Kasumi-1 (cell line): ENCODE measurements at places on chromosomes 2 and 18.

DNA sequence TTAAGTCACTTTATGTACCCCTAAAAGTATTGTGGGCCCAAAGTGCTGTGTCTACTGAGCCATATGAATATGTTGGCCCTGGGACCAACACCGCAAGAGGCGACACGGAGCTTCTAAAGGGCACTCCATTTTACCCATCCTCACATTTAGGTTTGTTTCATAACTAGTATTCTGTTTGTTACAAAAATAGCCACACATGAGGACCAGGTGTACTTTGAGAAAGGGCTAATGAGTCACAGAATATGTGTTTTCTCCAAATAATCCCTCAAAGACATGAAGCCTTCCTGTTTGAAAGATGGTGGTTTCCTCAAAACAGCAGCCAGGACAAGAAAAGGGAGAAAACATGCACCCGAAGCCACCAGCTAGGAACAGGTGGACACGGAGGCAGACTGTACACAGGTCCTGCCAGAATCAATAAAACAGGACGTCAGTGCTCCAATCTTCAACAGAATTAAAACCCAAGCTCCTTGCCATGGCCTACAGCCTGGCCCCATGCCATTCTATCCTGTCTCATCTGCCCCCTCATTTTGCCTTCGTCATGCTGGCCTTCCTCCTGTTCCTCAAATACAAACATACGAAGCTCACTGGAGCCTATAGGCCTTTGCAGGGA, 21.8 kb upstream of the GRB14 start:
- DNase-seq = no peak

DNA sequence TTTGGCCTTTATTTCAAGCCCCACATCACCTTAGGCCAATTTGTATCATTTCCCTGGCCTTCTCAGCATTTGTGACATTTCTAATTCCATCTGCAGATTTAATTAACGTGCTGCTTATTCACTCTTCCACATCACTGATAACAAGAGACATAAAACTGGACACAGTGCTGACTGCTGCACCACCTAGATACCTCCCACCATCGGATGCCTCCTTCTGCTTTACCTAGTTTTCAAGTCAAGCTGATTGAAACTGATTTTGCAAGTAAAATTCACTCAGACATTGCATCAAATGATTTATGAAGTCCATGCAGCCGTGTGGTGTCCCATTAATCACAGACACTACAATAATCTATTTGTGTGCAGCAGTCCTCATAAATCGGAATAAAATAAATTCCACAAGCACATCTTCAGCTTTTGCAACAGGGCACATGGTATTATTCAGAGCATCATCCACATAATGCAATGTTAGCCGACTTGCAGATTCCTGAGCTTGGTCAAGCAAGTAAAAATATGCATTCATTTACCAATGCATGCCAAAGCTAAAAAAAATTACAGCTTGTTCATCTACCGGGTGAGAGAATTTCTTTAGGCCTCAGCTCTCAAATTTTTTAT, 15.9 kb upstream of the CRIM1 start:
- no peak for DNase-seq

GRCh38 chr18:50717563-50717962, 102.3 kb downstream of the MRO start:
- DNase-seq = no peak

- no peak for DNase-seq
These were observed 166.9 kb upstream of the OSR1 start for GRCh38 chr2:19525313-19525712.

DNA sequence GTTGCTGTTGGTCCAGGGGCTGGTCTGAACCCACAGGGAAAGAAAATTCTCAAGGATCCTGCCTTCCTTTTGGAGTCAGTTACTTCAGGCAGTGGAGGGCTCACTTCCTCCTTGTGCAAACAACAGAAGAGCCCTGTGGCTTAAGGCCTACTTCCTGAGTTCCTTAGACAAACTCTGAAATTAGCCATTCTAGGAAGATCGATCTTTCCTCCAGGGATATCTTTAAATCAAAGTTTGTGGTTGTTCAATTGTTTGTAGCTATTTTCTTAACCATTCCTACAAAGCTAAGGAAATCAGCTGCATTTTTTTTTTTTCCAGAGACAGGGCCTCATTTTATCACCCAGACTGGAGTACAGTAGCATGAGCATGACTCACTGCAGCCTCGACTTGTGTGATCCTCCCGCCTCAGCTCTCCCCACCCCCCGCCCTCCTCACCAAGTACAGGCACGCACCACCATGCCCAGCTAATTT, 156.0 kb downstream of the TANC1 start:
- DNase-seq = peak; percentile 90

DNA sequence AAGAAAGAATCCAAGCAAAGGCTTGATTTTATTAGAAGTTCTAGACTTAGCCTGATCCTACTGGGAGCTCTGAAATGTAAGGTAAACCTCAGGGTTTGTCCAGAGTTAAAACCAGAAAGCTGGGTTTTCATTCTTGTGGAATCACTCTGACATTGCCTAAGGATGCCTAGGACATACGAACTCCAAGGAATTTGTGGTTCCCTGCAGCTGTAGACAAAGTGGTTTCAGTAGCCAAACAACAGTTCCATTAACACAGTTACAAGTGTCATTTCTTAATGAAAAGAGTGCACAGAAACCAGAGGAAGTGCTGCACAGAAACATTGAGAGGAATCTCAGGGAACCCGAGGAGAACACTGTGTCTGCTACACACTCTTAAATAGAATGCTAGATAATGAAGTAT, 221.4 kb upstream of the ST6GAL2 start:
- DNase-seq = no peak
